ENCODE measurements at places on chromosomes 13 and 19.
A peak's percentile ranks its signal among the peaks of the same experiment; 100 is the strongest.

DNA sequence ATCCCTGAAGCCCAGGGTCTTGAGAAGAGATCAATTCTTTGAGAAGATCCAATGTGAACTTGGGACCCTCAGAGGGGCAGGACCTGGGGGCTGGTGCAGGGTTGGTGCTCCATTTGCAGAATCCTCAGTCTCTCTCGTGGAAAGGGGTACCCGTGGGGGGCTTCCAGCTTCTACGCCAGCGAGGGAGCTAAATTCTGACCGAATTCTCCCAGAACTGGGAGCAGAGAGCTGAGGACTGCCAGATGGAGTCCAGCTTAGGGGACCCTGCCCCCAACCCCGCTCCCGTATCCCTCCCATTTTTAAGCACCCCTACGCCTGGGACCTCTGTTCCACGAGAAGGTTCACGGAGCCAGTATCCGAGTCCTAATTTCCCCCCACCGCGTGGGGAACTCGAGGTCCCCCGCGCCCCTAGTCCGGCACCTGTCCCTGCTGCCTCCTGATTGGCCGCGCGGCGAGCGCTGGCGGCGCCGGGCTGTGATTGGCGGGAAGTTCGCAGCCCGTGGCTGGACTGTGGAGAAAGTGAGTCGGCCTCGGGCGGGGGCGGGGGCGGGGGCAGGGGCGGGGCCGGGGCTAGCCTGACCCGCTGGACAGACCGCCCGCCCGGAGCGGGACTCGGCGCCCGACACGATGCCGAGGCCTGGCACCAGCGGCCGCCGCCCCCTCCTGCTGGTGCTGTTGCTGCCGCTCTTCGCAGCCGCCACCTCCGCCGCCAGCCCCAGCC is 4.4 kb upstream of the LTBP4 start:
- DNase-seq: no peak

DNA sequence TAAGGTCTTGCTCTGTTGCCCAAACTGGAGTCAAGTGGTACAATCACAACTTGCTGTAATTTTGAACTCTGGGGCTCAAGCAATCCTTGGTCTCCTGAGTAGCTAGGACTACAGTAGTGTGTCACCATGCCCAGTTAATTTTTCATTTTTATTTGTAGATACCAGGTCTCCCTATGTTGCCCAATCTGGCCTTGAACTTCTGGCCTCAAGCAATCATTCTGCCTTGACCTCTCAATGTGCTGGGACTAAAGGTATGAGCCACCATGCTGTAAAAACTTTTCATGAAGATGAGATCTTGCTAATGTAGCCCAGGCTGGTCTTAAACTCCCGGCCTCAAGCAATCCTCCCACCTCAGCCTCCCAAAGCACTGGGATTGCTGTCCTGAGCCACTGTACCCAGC is 15.1 kb upstream of the NAA16 start:
- DNase-seq: no peak

DNA sequence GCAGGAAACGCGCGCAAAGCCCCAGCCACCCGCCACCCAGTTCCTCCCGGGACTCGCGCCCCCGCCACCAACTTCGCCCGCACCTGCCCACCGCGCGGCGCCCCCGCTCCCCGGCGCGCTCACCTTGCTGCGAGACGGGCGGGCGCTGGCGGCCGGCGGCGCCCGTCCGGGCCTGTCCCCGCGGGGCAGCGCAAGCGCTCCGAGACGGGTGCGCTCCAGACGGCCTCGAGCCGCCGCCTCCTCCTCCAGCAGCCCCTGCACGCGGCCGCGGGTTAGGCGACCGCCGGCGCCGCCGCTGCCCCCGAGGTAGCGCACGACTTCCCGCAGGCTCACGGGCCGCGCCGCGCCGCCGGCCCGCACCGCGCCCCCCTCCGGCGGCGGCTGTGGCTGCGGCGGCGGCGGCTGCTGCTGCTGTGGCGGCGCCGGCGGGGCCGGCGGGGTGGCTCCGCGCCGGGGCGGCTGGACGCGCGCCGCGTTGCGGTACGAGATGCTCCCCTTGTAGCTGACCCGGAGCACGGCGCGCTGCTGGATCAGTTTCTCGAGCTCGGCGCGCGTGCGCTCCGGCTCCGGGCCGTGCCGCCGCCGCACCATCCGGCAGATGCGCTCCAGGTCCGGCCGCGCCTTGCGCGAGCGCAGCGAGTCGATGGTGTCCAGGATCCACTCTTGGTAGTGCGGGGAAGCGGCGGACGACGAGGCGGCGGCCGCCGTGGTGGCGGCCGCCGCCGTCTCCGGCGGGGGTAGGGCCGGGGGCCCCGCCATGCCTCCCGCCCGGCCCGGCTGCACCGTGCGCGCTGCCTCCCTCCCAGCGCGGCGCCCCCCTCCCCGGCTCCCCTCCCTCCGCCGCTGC is 666 bp downstream of the SAMD1 start:
- no peak for DNase-seq

DNA sequence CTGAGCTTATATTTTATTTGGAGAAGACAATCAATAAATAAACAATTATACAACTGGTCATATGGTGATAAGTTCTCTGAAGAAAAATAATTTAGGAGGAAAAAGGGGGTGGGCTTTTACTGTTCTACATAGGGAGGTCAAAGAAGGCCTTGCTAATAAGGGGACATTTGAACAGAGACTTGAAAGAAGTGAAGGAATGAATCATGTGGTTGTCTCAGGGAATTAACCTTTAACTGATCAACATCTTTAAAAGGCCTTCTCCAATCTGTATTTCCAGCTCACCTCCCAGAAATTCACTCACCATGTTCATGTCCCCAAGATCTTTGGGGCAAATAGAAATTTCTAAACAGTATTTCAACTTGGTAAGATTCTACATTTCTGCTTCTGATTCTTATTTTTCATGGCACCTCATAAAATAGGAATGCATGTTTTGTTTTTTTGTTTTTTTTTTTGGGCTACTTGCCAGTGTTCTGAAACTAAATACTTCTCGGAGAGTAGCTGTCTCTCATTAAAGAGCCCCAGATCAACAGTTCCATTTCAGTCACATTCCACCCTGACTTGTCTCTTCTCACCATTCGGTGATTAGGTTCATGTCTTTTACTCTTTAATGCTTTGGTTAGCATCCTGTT is 19.2 kb upstream of the LPAR6 start:
- peak; percentile 33 for DNase-seq

DNA sequence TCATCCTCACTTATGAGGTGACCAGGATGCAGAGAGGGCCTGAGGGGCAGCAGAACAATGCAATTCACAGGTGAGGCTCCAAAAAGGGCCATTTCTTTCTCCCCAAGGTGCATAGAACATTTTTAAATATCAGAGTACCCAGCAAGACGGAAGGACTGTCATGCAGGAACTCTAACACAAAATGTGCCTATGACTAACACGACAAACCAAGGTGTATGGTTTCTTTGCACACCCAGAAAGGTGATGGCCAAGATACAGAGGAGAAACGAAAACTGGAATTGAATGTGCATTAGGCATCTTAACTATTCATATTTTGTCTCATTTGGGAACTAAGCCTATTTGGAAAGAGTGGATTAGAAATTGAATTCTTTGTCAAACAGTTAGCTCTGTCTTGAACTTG is 29.9 kb downstream of the SHISA2 start:
- DNase-seq: no peak

- DNase-seq: no peak
Observed at GRCh38 chr19:29741776-29742175, 26.7 kb upstream of the C19orf12 start.

- no peak for DNase-seq
Observed at GRCh38 chr13:114041493-114041892, 67.6 kb upstream of the C13orf46 start.

DNA sequence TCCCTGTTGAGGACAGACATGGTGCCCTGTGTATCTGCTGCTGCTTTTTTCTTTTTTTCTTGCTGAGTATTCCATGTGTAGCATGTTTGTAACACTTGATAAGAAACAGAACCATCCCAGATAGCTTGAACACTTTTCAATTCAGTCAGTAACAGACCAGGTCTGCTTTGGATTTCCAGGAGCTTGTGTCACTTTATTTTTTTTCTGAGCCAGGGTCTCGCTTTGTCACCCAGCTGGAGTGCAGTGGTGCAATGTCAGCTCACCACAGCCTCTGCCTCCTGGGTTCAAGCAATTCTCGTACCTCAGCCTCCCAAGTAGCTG is 43.7 kb downstream of the BBC3 start:
- DNase-seq: no peak

DNA sequence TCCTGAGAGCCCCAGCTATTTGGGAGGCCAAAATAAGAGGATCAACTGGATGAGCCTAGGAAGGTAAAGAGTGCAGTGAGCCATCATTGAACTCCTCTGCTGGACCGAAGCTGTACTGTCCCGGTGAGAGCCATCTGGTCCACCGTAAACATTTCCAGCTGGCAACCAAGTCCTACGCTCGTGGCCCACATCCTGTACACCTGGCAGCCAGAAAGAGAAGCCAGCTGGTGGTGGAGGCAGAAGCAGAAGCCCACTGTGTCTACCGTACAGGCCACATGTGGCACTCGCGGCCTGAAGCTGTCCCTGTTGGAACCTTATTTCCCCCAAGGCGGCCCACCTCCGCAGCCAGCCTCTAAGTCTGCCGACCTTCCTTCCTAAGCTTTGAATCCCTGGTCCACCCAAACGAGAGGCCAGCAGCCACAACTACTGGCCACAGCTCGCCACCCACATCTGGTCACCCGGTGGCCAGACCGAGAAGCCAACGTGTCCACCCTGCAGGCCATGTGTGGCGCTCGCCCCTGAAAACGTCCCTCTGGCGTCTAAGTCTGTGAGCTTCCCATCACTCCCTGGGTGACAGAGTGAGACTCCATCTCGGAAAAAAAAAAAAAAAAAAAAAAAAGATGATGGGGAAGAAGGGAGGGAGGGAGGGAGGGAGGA is 14.2 kb upstream of the ZNF91 start:
- DNase-seq: no peak

GRCh38 chr13:27666951-27667350 is 45.3 kb downstream of the POLR1D start:
- no peak for DNase-seq

DNA sequence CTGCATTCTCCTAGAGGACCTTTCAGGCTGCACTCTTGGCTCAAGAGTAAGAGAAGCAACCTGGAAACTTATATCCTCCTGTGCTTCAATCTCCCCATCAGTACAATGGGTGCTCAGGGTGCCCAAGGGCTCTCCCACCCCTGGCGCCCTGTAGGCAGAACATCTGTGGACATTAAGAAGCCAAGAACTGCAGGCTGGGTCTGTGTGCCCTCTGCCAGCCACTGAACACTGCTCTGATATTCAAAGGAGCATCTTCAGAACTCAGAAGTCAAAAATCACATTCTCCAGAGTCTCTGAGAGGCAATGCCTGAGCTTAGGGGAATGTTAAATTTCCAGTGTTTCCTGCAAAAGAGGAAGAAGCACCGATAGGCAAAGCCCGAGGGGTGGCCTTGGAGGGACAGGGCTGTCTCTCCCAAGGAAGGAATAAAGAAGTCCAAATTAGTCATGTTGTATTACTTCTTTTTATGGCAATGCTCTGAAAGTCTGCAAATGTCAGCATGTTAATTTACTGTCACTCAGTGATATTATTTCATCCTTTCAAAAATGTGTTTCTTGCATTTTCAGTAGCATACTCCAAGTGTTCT is 88.1 kb downstream of the TSHZ3 start:
- DNase-seq: no peak

GRCh38 chr19:960020-960419 is 24.1 kb upstream of the WDR18 start:
- DNase-seq: no peak

DNA sequence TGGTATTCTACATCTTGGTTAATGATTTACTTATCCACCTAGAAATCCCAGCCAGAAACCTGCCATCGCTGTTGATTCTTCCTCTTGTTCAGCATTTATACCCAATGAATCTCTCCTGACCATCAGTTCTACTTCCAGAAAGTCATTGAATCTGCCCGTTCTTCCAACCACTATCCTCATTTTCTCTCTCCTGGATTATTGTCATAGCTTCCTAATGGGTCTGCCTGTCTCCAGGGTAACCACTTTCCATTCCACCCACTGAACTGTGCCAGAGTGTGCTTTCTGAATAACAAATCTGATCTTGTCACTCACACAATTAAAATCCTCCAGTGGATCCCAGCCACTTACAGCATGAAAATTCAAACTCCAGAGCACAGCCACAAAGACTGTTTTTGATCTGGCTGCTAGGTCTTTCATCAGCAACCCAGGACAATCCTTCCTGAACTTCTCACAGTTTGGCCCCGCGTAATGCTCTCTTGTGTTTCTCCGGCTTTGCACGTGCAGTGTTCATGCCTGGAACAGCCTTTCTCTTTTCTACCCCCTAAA is 330.6 kb downstream of the SPRY2 start:
- no peak for DNase-seq

DNA sequence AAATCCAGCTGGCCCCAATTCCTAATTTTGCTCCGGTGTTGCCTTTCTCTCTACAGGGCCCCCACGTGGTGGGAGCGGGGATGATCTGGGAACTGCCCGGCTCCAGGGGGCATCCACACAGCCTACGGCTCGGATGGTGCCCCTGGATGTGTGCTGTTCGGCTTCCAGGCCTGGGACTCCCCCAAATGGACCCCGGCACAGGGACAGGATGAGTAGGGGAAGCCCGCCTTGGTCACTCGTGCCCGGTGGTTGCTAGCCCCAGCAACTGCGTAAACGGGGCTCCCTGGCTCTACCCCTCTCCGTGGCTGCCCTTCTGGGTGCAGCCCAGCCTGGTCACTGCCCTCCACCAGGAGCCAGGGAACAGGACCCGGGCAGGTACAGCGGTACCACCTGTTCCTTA is 111.5 kb downstream of the TEX26 start:
- DNase-seq: no peak

DNA sequence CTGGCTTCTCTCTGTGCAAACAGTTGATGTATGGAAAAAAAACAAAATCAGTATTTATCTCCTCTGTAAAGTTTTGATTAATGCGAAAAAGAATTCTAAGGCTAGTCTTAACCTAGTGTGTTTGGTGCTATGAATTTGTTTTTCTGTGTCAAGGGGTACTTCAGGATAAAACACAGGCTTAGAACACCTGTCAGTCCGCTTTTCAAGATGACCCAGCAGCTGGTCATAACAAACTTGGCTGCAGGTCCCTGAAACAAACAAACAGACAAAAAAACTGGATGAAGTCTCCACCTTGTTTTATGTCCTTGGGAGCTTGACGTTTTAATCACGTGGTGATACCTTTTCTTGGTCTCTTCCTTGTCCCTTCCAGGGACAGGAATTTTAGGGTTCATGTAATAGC is 689.3 kb downstream of the UQCRFS1 start:
- DNase-seq: no peak

DNA sequence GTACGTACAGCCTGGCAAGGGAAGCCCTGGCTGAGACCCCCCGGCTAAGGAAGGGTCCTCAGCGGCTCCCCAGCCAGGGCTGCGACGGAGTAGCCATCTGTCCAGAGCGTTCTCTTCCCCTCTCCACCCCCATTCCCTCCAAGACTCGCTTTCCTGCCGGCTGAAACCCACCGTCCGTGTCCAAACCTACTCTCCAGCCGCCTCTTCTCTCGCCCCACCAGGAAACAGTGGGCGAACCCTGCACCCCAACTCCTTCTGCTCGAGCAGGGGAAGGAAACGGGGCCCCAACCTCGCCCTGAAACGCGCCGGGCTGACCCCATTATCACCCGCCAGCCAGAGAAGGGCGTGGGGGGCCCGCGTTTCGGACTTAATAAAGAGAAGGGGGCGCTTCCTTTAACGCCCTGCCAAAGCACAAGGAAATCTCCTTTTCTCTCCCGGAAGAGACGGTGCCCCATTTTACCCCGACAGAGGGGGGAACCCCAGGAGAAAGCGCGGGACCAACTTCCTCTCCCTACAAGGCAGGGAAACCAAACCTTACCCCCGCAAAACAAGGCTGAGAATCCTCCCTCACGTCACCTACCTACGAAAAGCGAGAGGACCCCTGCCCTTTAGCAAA is 2.5 kb downstream of the ZC3H4 start:
- DNase-seq: no peak

Measured in skin of body (tissue), 3 donors.